ENCODE measurements at places on chromosomes 5 and 9. TPM values are rescaled to one million over a fixed set of nuclear protein-coding genes. Genes with fewer than 3 reads are reported as not detected.
A peak's percentile ranks its signal among the peaks of the same experiment; 100 is the strongest.

The SLCO6A1 gene
- total RNA-seq, result not detected

DNA sequence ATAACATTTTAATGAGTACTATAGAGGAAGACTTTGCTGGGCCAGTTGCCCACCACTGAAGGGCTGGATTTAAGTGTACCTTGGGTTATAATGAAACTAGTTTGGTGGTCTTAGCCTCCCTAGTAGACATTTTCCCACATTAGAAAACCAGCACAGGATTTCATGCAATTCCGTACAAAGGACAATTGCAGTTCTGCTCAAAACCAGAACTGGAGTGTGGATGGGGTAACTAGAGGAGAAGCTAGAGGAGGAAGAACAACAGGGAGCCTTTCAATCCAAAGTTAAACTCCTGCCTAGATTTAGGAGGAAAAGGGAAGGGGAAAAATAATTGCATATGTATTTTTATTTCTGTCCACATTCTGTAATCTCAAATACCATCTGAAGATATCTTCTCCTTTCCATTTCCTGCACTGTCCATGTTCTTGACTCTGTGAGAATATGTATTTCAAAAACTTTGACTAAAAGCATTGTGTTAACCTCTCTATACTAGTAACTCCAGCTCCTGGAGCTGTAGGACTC lies 97.5 kb upstream of the SSBP2 start:
- H3K4me1 ChIP-seq, result peaks cover 42% of the 10 kb centered on the region
- H3K4me3 ChIP-seq, result no peak overlapping the region
- H3K36me3 ChIP-seq, result no peaks in the 10 kb centered on the region
- no peak for DNase-seq
- H3K27me3 ChIP-seq, result no peaks in the 10 kb centered on the region

DNA sequence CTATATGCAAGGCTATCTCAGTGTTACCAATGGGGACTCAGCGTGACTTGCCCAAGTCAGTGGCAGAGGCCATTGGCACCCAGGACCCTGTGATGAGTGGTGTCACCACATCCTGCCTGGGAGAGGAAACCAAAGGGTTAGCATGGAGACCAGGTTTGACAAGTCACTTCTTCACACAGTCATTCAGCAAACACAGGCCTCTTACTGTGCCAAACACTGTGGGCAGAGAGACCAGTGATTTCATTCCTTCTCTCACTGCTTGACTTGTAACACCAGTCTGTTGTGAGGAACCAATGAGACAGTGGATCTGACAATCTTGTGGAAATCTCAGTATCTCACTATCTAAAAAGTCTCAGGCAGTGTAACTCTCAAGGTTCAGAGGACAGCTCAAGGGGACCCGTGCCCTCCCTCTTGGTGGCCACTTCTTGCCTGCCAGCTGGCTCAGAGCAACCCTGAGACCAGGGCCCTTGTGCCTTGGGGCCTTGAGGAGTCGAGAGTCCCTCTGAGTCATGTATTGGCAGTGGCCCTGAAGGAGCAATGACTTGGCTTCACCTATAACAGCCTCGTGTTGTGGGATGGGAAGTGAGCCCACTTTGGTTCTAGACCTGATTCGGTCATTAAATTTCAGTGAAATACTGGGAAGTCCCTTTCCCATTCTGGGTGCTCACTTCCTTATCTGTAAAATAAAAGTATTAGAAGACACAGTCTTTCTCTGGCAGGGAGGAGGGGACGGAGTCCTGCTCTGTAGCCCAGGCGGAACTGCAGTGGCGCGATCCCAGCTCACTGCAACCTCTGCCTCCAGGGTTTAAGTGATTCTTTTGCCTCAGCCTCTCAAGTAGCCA lies 1.6 kb downstream of the FABP6 start:
- H3K27ac ChIP-seq, result no peak overlapping the region
- no peaks in the 10 kb centered on the region for H3K36me3 ChIP-seq
- DNase-seq, result peak; percentile 21
- no peak overlapping the region for H3K4me3 ChIP-seq
- H3K27me3 ChIP-seq, result no peaks in the 10 kb centered on the region

DNA sequence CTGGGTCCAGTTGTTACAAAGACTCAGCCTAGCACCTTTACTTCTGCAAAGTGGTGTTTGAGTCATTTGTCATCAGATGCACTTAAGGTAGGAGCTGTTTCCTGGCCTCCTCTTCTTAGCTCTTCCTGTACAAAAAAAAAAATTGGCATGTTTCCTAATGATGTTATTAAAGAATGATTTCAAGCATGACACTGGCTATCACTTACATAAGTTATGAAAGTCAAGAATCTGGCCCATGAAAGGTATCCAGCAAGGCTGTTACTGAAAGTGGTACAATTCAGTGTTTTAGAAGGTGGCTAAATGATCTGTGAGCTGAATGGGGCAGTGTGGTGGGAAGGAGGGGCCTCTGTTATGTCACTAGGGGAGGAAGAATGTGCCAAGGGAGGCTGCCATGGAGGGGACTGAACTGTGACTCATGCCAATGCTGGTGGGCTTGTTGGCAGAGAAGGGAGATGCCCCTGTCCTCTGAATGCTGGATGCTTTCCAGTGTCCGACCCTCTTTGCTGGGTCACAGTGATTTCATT lies 175.1 kb upstream of the MAP1B start:
- H3K4me1 ChIP-seq, result peaks cover 42% of the 10 kb centered on the region
- DNase-seq, result peak; percentile 80
- no peaks in the 10 kb centered on the region for H3K36me3 ChIP-seq
- H3K27ac ChIP-seq, result peak overlapping the region; percentile 97

- no peaks in the 10 kb centered on the region for H3K27me3 ChIP-seq
- H3K4me3 ChIP-seq, result no peak overlapping the region
- H3K4me1 ChIP-seq, result peaks cover 15% of the 10 kb centered on the region
- peak overlapping the region; percentile 8 for H3K27ac ChIP-seq
- no peaks in the 10 kb centered on the region for H3K36me3 ChIP-seq
Measured at GRCh38 chr5:123455095-123455494, 31.9 kb upstream of the CEP120 start.

DNA sequence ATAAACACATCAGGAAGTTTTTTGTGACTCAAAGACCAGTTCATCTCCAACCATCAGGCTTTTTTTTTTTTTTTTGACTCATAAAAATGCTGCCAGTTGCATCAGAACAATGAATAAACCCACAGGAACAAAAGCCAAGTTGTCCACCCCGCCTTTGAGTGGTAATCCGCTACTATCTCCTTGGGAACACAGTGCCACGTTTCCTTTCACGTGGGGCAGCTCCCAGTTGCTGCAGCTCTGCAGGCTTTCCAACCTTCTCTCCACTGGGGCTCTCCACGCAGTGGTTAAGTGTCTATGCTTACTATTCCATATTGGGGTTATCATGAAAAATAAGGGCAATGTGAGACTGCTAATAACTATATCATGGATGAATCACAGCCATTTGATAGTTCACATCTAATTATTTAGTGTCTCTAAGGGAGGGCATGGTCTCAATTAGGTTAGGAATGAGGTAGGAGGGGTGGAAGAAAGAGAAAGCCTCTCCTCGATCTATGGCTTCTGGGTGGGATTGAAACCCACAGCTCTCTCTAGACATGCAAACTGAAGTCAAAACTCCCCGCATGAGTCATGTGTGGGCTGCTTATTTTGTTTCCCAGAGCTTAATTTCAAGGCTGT lies 55.8 kb upstream of the ACTBL2 start:
- 0 out of 2 replicates have a peak overlapping the region, but pooled peaks have one; percentile 36 for H3K27ac ChIP-seq
- no peaks in the 10 kb centered on the region for H3K27me3 ChIP-seq
- H3K4me3 ChIP-seq, result no peak overlapping the region
- peaks cover 11% of the 10 kb centered on the region for H3K4me1 ChIP-seq
- no peaks in the 10 kb centered on the region for H3K36me3 ChIP-seq

DNA sequence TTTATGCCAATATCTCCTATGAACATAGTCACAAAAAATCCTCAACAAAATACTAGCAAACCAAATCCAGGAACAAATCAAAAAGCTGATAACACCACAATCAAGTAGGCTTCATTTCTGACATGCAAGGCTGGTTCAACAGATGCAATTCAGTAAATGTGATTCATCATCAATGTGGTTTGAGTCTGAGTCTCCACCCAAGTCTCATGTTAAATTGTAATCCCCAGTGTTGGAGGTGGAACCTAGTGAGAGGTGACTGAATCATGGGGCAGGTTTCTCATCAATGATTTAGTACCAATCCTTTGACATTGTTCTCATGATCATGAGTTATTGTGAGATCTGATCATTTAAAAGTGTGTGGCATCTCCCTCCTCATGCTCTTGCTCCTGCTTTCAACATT lies 1072.7 kb downstream of the NR2F1-AS1 start:
- H3K4me1 ChIP-seq, result no peaks in the 10 kb centered on the region
- no peak overlapping the region for H3K4me3 ChIP-seq
- no peak for DNase-seq
- no peak overlapping the region for H3K27ac ChIP-seq
- no peaks in the 10 kb centered on the region for H3K27me3 ChIP-seq
